Cortex of kidney (tissue), 1 donor: ENCODE measurements at places on chromosomes 4 and X.

GRCh38 chr4:88841635-88842034 lies 144.0 kb upstream of the NAP1L5 start:
- DNase-seq, result no peak

DNA sequence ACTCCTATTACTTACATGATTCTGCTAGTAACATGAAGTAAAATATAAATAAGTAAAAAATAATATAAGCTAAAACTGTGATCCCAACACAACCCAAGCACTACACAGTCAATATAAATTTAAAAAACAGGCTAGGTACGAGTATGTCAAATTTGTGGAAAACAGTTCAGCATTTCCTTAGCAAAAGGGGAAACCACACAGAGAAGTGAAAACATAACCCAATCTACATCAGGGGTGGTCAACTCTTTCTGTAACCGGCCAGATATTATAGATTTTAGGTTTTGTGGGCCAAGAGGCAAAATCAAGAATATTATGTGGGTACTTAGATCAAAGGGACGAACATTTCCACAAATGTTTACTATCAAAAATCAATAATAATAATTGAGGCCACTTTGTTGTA lies 70.1 kb downstream of the CHST7 start:
- no peak for DNase-seq

GRCh38 chr4:38509551-38509950 lies 154.4 kb upstream of the KLF3 start:
- DNase-seq, result no peak

DNA sequence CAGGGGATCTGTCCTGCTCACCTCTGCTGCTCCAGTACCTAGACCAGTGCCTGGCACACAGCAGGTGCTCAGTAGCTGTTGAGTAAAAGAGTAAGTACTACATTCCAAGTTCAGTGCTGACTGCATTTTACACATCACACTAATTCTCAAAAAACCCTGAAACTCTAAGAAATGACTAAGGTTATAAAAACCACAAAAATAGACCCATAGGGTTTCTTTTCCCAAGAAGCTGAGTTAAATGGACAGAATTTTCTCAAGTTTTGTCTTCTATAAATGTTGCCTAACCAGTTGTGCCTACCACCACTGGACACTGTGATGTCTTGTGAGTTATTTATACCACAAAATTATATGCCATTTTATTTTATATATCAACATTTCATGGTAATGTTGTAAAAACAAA lies 78.9 kb upstream of the RXFP1 start:
- no peak for DNase-seq

GRCh38 chr4:121177246-121178137 lies 13.4 kb upstream of the TNIP3 start:
- DNase-seq, result no peak

- no peak for DNase-seq
Observed at GRCh38 chr4:75698162-75698962, 25.2 kb upstream of the G3BP2 start.

- no peak for DNase-seq
Observed at GRCh38 chr4:73895201-73896175, 26.3 kb downstream of the CXCL1 start.

DNA sequence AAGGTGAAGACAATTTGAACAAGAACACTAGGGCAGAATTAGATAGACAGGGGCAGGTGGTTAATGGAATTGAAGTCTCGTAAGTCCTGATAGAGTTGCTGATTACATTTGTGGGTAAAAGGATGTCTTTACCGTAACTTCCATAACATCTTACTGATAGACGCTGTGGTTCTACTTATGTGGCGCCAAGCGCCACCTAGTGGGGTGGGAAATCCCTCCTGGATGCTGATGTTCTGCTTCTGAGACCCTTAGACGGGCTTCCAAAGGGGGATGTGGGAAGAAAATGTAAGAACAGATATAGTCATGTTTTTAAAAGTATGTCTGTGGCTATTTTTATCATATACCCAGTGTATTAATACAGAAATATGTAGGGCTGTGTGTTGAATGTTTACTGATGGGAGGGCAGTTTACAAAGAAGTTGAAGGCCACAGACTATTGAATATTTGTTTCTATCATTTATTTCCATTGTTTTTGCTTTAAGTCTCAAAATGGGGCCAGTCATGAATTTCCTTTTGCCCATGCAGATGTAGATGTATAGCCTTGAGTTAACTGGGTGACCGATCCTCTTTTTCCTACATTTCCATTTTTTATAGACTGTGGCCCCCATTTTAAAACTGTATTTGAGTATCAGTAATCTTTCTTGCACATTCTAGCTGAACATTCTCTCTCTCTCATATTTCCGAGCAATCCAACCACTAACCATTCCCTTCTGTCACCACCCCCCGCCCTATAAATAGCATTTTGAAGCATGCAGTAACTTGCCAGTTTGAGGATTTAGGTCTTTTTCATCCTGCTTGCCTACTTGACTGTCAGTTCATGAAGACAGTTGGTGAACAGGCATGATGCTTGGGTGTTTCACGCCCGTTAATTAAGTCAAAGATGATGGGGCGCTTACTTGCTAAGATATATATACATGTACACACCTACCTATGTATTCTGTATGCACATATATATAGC lies 12.1 kb upstream of the TLR8 start:
- DNase-seq, result no peak

- DNase-seq, result no peak
Observed at GRCh38 chr4:83906561-83906960, 370.7 kb downstream of the GPAT3 start.

DNA sequence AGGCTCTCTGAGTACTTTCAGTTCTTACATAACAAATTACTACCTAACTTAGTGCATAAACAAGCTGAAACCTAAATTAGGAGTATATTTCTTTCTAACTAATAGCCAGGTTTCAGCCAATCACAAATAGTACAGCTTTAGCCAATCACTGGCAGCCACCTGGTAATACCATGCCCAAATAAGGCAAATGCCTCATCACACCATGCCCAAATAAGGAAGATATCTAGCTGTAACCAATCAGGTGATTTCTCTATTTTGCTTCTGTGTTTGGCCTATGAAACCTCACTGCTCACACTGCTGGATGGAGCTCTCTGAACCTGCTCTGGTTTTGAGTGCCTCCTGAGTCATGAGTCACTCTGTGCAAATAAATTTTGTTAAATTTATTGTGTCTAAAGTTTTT lies 113.5 kb downstream of the DDIT4L start:
- DNase-seq, result no peak

GRCh38 chrX:110417128-110417527 lies 58.5 kb downstream of the RTL9 start:
- DNase-seq, result no peak

DNA sequence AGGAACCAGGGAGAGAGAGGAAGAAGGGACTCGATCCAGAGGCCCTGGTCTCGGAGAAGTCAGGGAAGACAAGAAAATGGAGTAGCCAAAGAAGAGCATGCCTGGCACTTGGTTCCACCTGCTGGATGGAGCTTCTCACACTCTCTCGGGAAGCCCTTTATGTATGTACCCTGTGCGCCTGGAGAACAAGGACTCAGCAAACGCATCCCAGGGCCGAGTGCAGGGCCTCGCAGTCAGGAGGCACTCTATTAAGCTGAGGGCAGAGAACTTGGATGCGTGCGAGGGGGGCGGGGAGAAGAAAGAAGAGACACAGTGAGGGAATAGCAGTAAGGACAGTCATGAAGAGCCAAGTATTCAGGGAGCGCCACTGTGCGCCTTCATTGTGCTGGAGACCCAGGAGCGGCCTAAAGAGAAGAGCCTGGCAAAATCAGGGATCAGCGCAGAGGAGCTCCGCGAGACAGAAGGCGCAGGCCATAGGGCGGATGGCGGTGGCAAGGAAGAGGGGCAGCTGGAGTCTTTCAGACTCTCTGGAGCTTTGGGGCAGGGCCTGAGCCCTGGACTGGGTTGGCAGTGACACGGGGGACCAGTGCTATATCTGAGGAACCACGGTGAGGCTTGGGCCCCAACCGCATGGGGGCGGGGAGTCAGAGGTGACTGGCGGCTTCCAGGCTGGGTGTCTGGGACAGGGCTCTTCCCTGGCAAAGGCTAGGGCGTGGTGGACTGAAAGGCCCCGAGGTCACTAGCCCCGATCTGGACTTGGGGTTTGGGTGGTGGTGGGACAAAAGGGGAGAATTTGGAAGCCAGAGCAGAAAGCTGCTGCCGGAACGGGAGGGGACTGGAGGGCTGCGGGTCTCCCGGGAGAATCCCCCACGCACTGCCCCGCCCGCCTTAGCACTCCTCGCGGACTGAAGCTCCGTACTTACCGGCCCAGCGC lies 1.9 kb upstream of the SEPTIN6 start:
- no peak for DNase-seq

GRCh38 chrX:2874222-2875135 lies 45.7 kb downstream of the GYG2 start:
- DNase-seq, result no peak

DNA sequence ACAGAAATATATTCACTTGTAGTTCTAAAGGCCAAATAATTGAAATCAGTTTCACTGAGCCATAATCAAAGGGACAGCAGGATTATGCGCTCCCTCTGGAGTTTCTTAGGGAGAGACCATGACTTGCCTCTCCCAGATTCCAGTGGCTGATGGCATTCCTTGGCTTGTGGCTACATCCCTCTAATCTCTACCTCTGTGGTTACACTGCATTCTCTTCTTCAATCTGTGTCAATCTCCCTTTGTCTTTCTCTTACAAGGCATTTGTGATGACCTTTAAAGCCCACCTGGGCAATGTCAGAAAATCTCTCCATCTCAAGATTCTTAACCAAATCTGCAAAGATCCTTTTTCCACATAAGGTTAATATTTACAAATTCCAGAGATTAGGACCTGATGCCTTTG lies 260.2 kb downstream of the UNC5C start:
- DNase-seq, result no peak

DNA sequence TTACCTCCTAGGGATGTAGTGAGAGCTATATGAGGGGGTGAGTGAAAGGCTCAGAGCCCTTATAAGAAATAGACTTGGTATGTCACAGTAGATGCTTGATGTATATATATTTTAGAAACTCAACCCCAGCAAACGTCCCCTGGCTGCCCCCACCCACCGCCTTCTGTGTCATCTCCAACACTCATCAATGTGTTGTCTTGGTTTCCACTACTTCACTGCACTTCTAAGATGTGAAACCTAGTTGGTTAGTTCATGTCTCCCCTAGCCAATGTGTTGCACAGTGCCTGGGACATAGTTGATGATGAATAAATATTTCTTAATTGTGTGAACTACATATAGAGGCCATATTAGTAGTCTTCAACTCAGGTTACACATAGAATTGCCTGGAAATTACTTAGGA lies 4.4 kb downstream of the FGFBP2 start:
- DNase-seq, result no peak

GRCh38 chr4:61299316-61299715 lies 99.2 kb downstream of the ADGRL3 start:
- DNase-seq, result no peak

DNA sequence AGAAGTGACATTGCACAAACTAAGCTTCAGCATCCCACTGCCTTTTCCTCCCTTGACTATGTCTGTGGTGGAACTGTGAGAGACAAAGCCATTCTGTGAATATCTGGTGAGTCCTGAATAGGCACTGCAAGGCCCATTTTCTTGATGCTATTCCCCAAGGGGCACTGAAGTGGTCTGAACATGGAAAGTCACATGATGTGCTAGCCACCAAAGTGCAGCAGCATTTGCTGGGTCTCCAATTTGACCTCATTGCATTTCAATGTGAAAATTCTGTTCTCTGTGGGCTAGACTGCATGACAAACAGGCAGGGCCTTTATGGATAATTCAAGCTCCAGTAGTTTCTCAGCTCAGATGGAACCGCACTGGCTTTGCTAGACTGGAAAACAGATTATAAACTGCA lies 627.4 kb upstream of the BOD1L1 start:
- no peak for DNase-seq

DNA sequence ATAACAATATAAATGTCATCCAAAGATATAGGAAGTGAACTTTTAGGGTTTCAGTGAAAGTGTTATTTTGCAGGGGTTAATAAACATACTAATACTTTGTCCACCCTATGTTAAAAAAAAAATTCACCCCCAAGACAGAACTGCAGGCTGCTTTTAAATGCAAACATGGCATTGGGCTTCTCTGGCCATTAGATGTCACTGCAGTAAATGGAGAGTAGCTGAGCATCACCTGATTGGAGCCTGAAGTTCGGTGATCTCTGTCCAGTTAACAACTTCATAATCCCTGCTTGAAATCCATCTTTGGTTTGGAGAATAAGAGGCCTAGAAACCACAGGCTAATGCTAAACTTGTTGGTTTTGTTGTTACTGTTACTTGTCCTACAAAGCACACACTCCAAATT lies 18.7 kb downstream of the SLC25A43 start:
- no peak for DNase-seq

- DNase-seq, result no peak
Observed at GRCh38 chr4:183191630-183192029, 92.6 kb downstream of the WWC2 start.

GRCh38 chrX:149208307-149208706 lies 296.8 kb downstream of the IDS start:
- no peak for DNase-seq

DNA sequence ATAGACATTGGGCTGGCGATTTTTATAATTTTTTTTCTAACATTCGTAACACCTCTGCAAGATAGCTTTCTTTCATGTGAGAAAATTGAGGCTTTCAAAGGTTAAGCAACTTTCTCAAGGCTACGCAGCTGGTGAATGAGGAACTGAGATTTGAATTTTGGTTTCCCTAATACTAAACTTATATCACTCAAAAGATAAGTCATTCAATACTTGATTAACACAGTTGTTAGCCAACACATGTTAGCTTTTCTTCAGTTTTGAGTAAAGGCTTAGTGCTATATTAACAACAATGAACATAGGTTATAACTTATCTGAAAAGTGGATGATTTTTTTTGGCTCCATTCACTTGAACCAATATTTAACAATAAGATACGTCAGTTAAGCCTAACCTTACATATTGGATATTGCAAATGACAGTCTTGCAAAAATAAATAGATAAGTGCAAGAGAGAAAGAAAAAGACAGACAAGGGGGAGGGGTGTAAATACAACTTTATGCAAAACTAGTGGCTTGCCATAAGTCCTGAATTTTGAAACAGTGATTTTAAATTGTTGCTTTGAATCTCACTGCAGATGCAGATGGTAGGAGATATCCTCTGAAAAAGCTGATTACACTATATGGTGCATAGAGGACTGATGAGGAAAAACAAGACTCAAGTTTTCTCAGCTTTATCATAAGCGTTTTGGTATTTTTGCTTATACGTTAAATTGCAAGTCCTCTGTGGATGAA lies 11.1 kb upstream of the GPM6A start:
- DNase-seq, result no peak

GRCh38 chrX:6041630-6042029 lies 187.0 kb downstream of the NLGN4X start:
- DNase-seq, result no peak
